ENCODE measurements at places on chromosomes 1 and 21. TPM values are rescaled to one million over a fixed set of nuclear protein-coding genes. Genes with fewer than 3 reads are reported as not detected.

TLR5 gene
- not detected for total RNA-seq

LENEP gene
- not detected for total RNA-seq

AADACL4 gene
- total RNA-seq, result not detected

TAS1R1 gene
- total RNA-seq, result not detected

RNU1-3 gene
- not detected for total RNA-seq

ADCY10 gene
- total RNA-seq, result not detected

MNDA gene
- total RNA-seq, result not detected

IL6R gene
- total RNA-seq, result 4.4 TPM

NIBAN1 gene
- total RNA-seq, result 25.4 TPM

CXADR gene
- total RNA-seq, result 3.5 TPM

SLC5A9 gene
- not detected for total RNA-seq

SPRR2G gene
- not detected for total RNA-seq

TNFAIP8L2 gene
- not detected for total RNA-seq

ZNF648 gene
- not detected for total RNA-seq

PTPRF gene
- 32.4 TPM for total RNA-seq

FCER1G gene
- total RNA-seq, result not detected

SH2D1B gene
- total RNA-seq, result not detected

PRRX1 gene
- total RNA-seq, result 41.2 TPM

All from myometrial cell (primary cell).